Mucosa of descending colon (tissue), 3 donors: ENCODE measurements at places on chromosomes 5 and 9. TPM values are rescaled to one million over a fixed set of nuclear protein-coding genes. Genes with fewer than 3 reads are reported as not detected.

The MLANA gene
- total RNA-seq, result not detected

GRCh38 chr5:171437286-171437821 is 17.9 kb downstream of the FGF18 start:
- DNase-seq, result no peak

DNA sequence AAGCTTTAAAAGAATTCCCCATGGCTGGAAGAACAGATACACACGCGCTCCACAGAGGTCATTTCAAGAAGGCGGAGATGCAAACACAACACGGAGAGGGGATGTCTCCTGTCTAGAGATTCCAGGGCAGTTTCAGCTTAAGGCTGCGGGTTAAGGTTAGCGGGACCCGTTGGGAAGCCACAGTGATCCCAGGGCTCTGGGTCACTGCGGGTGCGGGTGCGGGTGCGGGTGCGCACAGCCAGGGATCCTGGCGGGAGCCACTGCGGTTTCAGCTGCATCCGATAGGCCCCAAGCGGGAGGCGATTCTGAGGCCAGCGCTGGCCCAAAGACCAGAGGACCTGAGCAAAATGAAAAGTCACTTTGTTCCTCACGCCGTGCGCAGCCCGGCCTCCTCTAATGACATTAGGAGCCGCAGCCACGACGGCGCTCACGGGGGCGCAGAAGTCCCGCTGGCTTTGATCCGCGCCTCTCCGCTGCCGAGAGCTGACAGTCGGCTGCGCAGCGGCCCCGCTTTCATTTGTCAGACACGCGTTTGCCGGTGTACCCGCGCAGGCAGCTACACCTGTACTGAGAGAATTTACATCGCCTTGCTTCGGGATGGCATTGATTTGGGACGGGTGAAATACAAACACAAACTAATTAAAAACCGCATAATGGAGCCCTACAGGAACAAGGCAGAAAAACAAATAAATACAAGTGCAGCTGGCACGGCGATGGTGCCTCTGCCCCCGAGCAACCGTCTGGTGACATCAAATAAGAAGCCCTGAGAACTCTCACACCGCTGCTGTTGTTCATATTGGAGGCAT is 5.3 kb upstream of the IRX1 start:
- no peak for DNase-seq

The LCN10 gene
- 0.12 TPM for total RNA-seq

The DMGDH gene
- total RNA-seq, result 1.2 TPM

DNA sequence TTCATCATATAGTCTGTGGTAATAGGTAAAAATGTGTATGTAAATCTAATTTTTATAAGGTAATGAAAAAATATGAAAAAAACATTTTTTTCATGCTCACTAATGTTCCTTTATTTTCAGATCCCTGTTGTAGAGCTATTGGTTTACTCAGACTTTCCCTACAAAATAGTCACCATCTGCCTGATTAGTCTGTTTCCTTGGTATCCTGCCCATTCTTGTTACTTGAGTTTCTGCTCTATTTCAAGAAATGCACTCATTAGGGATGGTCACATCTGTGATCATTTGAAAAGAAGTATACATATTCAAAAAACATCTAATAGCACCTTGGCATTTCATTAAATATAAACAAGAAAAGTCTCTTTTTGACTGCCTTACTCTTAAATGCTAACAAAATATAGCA is 21.6 kb upstream of the RASA1 start:
- no peak for DNase-seq
